Psoas muscle (tissue), 8 donors: ENCODE measurements at places on chromosomes 11 and 22.
A peak's percentile ranks its signal among the peaks of the same experiment; 100 is the strongest.

GRCh38 chr11:8807544-8808225 lies 103.3 kb upstream of the AKIP1 start:
- H3K4me3 ChIP-seq = peak overlapping the region; percentile 73
- peaks cover 23% of the 10 kb centered on the region for H3K4me1 ChIP-seq
- H3K27ac ChIP-seq = peak overlapping the region; percentile 75
- peak; percentile 73 for DNase-seq

DNA sequence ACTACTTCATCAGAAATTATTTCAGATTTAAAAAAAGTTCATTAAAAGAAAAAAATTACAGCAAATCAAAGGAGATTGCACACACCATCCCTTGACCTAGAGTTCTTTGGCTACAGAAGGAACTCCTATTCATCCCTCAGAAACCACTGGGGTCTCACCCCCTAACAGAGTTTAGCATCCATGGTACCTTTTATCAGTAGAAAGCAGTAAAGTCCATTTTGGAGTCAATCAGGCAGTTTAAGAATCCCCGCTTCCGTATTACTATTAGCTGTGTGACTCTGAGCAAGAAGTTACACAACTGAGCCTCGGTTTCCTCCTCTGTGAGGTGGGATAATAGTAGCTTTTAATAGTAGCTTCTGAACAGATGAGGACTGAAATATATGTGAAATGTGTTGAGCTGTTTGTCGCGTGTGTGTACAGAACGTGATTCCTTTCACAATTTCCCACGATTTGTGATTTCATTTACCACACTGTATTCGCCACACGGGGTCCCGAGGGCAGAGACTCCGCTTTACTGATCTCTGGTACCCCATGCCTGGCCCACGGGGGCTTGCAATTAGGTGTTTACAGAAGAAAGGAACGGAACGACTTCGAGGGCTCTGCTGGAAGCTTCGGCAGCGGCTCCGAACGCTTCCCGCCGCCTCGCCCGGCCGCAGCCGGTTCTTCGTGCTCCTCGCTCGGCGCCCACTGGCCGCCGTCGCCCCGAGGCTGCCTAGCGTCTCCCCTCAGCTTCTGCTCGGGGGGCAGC lies 72.5 kb upstream of the ZBED5 start:
- DNase-seq = no peak
- H3K4me1 ChIP-seq = peaks cover 5% of the 10 kb centered on the region
- peak overlapping the region; percentile 88 for H3K27ac ChIP-seq
- H3K4me3 ChIP-seq = peak overlapping the region; percentile 74
- H3K36me3 ChIP-seq = no peaks in the 10 kb centered on the region
- no peaks in the 10 kb centered on the region for H3K27me3 ChIP-seq

GRCh38 chr11:23490557-23491235 lies 630.4 kb upstream of the CCDC179 start:
- no peaks in the 10 kb centered on the region for H3K4me1 ChIP-seq
- no peaks in the 10 kb centered on the region for H3K27me3 ChIP-seq
- no peaks in the 10 kb centered on the region for H3K36me3 ChIP-seq
- no peak overlapping the region for H3K4me3 ChIP-seq

GRCh38 chr22:22210889-22211833 lies 33.4 kb upstream of the VPREB1 start:
- H3K27ac ChIP-seq = no peak overlapping the region
- H3K4me3 ChIP-seq = no peak overlapping the region
- DNase-seq = no peak
- no peaks in the 10 kb centered on the region for H3K36me3 ChIP-seq

GRCh38 chr11:122863704-122864326 lies 18.7 kb upstream of the JHY start:
- peak; percentile 31 for DNase-seq
- H3K27ac ChIP-seq = no peak overlapping the region
- H3K4me3 ChIP-seq = no peak overlapping the region
- H3K27me3 ChIP-seq = peaks cover 12% of the 10 kb centered on the region
